ENCODE measurements at places on chromosomes 3 and 15.

DNA sequence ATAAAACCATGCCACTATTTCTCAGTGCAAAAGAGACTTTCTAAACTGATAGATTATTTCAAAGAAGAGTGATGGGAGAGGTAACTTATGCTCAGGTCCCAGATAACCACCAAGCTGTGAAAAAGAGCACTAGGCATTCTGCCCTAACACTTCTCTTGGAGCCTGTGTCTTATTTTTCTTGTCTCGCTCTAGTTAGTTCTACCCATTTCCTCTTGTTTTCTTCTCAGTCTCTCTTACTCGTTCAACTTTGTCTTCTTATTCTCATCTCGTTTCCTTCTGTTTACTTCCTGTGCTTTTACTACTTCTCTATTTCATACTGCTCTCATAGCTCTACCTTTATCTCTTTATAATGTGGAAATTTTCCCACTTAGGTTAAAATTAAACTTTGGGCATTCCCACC, 91.8 kb upstream of the CGNL1 start:
- DNase-seq, result no peak

- DNase-seq, result no peak
Measured at GRCh38 chr15:60347480-60348049, 50.2 kb downstream of the ANXA2 start.

- no peak for DNase-seq
Measured at GRCh38 chr3:188573291-188573940, 419.5 kb downstream of the LPP start.

DNA sequence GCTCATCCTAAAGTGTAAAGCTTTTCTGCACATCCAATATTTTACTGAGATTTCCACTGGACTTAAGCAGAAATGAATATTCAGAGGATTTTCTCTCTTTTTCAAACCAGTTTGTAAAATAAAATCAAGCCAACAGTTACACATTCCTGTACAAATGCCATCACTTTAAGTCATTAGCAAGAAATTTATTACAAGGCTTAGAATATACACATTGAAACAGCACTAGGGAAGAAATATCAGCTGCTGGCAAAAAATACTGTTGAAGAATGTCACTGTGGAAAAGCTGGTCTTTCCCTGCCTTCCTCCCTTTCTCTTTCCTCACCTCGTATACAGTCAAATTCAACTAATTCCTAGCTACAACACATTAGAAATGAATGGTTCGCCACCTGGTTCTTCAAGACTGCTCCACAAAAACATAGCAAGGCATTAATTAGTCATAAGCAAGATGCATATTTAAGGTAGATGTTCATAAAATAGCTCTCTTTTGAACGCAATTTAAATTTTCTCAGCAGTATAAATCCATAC, 21.3 kb downstream of the PLOD2 start:
- DNase-seq, result no peak

DNA sequence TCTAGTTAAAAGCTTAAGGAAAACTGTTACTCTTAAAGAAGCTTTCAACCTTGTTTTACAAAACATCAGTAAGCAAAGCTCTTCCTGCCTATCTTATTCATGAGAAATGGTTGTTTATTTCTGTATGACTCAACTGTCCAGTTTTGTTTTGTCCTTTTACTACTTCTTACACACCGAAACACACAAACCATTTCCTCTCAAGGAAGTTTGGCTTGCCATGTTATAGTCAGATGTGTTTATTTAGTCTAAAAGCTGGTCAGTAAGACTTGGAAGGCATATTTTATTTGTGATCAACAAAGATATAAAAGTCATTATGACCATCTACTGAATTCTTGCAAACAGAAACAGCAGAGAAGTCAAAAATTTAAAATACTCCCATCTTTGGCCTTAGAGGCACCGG, 53.2 kb upstream of the RBSN start:
- DNase-seq, result no peak

DNA sequence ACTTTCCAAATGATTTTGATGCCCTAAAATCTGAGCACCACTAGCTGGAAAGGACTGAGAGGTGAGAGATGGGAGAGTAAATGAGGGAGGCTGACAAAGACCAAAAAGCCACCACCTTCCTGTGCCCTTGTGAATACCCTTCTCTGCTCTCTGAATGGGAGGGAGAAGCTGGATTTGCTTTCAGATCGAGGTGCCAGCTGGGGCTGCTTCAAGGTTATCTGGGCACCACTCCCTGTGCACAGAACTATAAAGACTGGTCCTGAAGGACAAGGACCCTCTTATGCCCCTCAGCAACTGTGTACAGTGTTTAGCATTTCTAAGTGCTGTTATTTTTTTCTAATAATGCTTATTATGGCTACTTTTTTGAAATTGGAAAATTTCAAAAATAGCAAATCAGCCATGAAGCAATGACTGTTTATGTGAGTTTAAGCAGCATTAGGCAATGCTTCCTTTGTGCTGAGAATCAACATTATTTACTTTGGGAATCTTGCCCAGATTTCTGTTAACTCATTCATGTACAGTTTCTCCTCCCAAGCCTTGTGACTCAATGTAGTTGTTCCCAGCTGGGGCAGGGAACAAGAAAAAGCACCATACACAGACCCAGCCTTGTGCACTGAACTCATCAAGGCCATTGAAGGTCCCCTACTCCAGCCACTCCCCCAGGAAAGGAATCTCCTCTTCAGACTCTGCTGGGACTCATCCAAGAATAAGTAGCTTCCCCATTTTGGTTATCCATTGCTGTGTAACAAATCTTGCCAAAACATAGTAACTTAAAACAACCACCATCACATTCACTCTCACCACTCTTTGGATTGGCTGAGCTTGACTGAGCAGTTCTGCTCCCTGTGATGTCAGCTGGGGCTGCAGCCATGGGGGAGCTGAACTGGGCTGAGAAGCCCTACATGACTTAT, 37.3 kb upstream of the CDV3 start:
- DNase-seq, result peak; percentile 69

GRCh38 chr3:53718462-53718861, 127.8 kb downstream of the CHDH start:
- DNase-seq, result no peak

GRCh38 chr3:129432671-129433070, 4.2 kb upstream of the EFCAB12 start:
- DNase-seq, result no peak

GRCh38 chr15:87196498-87196897, 1060.0 kb downstream of the NTRK3 start:
- no peak for DNase-seq

DNA sequence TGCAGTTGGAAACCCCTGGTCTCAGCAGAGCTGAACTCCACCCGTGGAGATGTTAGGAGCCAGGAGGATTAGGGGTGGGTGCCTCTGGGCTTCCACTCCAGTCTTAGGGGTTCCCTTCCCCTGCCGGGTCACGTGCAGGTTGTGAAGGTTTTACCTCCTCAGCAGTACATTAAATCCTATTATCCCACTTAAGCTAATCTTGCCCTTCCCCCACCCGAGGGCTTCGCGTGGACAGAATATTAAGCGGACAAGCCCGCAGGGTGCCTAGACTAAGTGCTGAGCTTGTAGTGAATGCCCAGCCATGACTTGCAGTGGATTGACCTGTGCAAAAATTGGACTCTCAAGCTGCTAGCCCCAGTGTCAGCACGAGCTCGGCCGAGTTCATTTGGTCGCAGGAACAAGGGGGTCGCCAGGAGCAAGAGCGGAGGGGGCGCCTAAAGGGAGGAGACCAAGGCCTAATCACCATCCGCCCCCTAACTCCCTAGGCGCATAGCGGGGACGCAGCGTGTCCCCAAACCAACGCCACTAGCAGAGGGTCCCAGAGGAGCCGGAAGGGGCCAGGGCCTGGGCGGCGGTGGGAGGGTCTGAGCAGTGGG, 498 bp upstream of the SEMA4B start:
- no peak for DNase-seq

- DNase-seq, result no peak
Measured at GRCh38 chr15:74220475-74221248, 15.5 kb upstream of the CCDC33 start.

- DNase-seq, result no peak
Measured at GRCh38 chr15:88637841-88638625, 783 bp upstream of the ISG20 start.

All from A549 (cell line).